ENCODE measurements at places on chromosomes 1 and 21.

- DNase-seq: no peak
Measured at GRCh38 chr1:218588540-218589172, 243.5 kb downstream of the TGFB2 start.

GRCh38 chr1:104706631-104707147, 957.0 kb downstream of the AMY1C start:
- no peak for DNase-seq

GRCh38 chr1:39082010-39082799, 56.1 kb downstream of the NDUFS5 start:
- no peak for DNase-seq

DNA sequence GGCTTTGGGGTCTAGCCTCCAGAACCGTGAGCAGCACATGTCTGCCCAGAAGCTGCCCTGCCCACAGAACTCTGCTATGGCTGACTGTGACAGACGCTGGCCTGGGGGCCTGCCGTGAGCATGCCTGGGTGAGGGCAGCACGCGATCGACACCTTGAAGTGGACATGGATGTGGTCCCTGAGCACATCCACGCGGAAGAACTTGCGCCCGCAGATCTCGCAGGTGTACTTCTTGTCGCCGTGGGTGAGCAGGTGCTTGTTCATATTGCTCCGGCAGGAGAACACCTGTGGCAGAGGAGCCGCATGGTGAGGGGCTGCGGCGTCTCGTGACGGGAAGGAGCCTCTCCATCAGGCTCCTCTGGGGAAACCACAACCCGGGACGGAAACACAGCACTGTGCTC, 56.0 kb downstream of the PRDM15 start:
- no peak for DNase-seq

- no peak for DNase-seq
Measured at GRCh38 chr21:39071623-39072214, 111.5 kb downstream of the PSMG1 start.

GRCh38 chr1:234721476-234722269, 111.7 kb upstream of the IRF2BP2 start:
- DNase-seq: no peak

- DNase-seq: no peak
Measured at GRCh38 chr1:246159279-246160227, 347.5 kb downstream of the SMYD3 start.

DNA sequence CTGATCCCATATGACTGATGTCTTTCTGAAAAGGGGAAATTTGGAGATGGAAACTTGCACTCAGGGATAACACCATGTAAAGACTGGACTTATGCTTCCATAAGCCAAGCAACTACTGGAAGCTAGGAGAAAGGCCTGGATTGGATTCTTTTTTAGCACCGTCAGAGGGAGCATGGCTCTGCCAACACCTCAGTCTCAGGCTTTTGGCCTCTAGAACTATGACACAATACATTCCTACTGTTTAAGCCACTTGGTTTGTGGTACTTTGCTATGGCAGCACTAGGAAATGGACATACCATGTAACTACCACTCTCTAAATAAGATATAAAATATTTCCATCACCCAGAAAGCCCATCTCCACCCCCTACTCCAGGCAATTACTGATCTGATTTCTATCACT, 139.7 kb downstream of the CYYR1 start:
- DNase-seq: no peak

DNA sequence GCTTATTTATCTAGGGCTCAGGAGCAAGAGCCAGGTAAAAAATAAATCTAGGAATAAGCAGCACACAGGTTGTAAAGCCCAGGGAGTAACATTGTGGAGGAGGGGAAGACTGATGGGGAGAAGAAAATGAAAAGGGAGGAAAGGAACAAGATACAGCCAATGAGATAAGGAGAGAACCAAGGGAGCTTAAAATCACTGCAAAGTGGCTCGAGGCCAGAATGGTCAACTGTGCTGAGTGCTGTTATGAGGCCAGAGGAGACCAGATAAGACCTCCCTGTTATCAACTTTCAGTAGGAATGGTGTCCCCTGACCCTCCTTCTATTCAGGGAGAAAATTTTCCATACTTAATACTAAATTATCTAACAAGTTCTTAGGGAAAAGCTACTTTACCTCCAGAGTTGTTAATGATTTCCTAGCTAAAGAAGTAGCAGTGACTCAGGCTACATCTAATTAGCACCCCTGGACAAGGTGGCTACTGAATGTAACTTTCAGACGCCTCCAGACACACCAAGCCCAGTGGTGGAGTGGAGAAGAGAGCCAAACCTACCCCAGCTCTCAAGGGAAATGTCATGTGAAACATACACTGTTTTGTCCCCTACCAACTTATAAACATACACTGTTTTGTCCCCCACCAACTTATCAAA, 25.5 kb downstream of the ENAH start:
- DNase-seq: no peak

DNA sequence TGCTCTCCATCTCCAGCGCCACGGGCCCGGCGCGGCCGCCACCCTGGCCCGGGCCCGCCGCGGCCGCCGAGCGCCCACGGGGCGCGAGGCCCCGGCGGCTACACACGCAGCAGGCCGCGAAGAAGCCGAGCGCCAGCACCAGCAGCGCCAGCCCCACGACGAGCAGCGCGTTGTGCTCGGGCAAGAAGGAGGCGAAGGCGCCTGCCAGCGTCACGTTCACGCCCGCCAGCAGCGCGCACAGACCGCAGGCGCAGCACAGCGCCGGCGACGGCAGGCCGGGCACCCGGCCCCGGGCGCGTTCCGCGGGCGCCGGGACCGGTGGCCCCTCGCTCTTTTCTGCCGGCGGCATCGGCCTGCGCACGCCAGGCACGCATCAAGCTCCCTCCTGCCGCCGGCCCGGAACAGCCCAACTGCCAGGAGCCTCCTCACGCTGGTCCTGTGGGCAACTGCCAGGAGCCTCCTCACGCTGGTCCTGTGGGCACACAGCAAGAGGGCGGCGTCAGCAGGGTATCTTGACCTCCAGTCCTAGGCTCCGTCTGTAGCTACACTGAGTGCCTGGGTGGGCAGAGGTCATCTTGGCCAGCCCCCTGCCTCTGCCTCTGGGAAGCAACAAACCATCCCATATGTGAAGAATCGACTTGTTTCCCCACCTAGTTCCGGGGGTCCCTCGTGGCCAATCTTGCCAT, 18.1 kb downstream of the KNCN start:
- DNase-seq: peak; percentile 13

DNA sequence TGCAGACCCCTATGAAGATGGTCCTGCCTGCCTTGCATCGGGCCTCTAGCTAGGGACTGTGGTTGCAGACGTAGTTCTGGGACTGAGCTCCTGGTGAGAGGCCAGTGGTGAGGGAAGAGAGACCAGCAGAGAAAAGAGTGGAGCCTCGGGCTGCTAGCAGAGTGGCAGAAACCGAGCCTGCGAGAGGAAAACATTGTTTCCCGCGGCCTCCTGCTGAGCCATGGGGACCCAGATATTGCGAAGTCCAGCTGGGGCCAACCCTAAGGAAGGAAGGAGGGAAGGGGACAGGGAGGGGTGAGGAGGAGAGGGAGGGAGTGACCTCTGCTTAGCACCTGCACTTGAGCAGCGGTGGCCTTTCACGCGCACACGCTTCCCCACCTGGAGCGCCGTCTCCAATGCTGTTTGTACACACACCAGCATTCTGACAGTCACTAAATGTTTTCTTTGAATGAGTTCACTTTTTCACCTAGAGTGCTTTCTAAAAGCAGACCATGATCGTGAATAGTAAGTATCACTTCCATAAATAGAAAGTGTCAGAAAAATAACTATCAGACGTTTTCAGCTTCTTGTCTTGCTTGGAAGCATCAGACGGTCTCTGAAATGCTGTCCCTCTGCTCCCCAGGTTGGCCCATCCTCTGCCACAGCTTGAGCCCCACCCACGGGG, 2.5 kb upstream of the FNDC10 start:
- DNase-seq: no peak

- no peak for DNase-seq
Measured at GRCh38 chr1:85583611-85584263, 3.2 kb downstream of the CCN1 start.

DNA sequence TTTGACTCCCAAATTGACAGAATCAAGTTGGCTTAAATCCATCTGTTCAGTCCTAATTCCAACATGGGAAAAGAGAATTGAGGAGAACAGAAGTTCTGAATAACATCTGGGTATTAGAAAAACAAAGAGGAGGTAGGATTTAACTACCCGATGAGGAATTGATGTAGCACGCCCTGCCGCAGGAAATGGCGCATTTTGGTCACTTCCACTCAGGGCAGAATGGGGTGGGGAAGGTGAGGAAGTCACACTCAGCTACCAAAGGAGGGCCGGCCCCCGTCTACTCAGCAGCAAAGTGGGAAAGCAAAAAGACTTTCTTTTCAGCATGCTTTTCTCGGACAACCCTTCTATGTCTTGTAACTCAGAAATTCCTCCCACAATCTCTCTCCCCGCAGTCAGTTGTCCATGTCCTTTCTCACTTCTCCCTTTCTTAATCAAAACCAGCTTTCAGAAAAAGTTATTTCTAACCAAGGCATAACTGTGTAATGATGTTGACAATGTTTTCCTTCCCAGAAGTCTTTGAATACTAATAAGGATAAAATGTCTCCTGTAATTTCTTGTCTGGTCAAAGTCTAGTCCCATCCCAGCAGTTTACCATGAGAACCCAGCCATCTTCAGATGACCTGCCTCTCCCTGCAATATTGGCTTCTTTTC, 60.5 kb upstream of the SIPA1L2 start:
- no peak for DNase-seq

DNA sequence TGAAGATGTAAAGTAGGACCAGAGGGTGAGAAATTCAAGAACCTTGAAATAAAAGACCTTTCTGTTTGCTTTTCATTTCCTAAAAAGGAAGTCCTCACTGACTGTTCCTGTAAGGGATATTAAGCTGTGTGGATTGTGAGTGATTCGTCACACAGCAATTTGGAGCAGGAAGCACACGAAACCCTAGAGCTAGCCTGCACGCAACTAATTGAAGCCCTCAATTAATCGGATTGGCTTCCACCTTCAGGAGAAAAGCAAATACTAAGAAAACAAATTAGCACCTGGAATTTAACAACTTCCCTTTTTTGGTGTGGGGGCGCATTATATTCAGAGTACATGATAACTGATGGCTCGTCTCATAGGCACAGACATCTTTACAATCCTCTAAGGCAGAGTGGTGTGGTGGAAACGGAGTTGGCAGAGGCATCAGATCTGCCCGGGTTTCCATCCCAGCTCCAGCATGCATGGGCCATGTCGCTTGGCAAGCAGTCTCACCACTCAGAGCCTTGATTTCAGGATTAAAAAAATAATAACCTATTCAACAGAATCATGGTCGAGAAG, 95.2 kb downstream of the KCNJ15 start:
- no peak for DNase-seq

- DNase-seq: no peak
Measured at GRCh38 chr1:244431166-244431565, 20.5 kb downstream of the ADSS2 start.

- DNase-seq: no peak
Measured at GRCh38 chr21:27339902-27340301, 373.0 kb upstream of the ADAMTS5 start.

GRCh38 chr1:39238476-39238875, 34.0 kb downstream of the MACF1 start:
- DNase-seq: no peak

DNA sequence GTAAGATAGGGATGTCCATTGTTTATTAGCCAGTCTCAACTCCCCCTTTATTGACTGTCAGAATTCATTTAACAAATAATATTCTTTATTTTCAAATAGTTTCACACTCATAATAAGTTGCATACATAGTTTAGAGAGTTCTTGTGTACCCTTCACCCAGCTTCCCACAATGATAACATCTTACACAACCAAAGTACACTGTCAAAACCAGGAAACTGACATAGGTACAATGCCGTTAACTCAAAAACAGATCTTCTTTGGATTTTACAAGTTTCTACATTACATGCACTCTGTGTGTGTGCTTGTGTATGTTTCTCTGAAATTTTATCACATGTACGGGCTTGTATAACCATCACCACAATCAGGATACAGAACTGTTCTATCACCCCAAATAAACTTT, 64.4 kb upstream of the IFNLR1 start:
- DNase-seq: no peak

- DNase-seq: no peak
Measured at GRCh38 chr1:213120386-213120785, 69.3 kb downstream of the RPS6KC1 start.

GRCh38 chr21:43193651-43194302, 25.0 kb downstream of the CRYAA start:
- DNase-seq: no peak

- no peak for DNase-seq
Measured at GRCh38 chr1:36089393-36090121, 865 bp downstream of the ADPRS start.

DNA sequence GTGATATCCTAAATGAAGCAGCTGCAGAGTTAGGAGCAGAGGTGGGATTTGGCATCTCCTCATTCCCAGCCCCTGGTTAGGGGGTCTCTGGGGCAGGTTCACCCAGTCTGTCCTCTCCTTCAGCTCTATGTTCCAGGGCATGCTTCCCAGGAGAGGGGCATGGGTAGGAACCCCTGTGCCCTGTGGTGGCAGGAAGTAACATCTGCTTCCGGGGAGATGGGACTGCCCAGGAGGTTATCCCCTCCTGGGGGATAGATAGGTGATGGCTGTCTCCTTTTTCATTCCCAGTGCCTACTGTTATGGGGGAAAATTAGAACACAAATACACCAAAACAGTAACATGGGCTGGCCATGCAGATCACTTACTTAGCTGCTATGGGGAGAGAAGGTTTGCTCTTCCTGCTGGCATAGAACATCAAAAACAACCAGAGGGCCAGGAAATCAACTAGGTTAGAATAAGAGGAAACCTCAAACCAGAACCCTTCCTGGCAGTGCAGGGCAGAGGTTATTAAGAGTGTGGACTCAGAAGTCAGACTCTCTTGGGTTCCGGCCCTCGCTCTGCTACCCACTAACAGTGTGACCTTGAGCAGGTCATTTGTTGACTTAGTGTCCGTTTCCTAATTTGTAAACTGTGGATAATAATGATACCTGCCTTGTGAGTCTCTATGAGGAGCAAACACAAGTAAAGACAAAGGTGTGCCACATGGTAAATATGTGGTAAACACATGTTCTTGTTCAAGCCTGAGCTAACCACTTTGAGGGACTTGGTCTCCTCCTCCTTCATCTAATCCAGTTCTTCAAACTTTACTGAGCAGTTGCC, 157.8 kb upstream of the JUN start:
- DNase-seq: no peak

DNA sequence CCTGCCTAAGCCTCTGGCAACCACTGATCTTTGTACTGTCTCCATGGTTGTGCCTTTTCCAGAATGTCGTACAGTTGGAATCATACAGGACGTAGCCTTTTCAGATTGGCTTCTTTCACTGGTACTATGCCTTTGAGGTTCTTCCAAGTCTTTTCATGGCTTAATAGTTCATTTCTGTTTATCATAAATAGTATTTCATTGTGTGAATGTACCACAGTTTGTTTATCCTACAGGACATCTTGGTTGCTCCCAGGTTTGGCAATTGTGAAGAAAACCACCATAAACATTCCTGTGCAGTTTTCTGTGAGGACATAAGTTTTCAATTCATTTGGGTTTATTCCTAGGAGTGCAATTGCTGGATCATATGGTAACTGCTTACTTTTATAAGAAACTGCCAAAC, 190.6 kb upstream of the RAB4A start:
- no peak for DNase-seq

Measured in stimulated activated CD4-positive, alpha-beta T cell treated with anti-CD3 and anti-CD28 coated beads, Interleukin-1b, Interleukin-23, amount 100 ng/mL, for 1 hour (primary cell).